Endothelial cell (in vitro differentiated cells): ENCODE measurements at places on chromosomes 5 and 9.

- no peak for DNase-seq
Observed at GRCh38 chr9:91271156-91271555, 90.6 kb downstream of the AUH start.

DNA sequence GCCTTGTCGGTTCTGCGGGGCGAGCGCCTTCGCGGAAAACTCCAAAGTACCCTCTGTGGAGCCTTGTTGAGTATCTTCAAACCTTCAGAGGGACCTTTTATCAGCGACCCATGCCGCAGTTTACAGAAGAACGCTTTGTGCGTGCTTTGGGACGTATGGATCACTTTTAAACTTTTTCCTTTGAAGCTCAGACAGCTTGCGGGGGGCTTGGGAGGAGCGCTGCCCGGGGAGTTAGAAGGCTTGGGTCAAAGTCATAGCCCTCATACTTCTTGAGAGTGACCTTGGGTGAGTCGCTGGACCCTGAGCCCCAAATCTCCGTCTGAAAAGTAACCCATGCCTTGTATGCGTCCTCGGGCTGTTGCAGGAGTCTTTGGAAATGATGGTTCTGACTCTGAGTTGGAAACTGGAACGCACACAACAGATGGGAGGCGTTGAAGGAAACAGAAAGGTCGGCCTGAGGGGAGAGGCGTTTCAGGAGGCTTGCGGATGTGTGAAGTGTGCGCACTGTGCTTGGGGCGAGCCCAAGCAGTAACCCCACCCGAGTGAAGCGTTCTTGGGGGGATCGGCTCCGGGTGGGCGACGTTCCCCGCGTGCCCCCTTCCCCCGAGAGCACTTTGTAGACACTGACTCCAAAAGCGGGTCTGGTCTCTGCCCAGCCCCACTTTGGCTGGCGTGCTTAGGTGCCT, 661 bp upstream of the SLC25A51 start:
- DNase-seq: no peak

- DNase-seq: no peak
Observed at GRCh38 chr5:116478491-116478890, 96.1 kb downstream of the SEMA6A start.

GRCh38 chr5:180806351-180807011, 3.9 kb upstream of the MGAT1 start:
- DNase-seq: no peak

DNA sequence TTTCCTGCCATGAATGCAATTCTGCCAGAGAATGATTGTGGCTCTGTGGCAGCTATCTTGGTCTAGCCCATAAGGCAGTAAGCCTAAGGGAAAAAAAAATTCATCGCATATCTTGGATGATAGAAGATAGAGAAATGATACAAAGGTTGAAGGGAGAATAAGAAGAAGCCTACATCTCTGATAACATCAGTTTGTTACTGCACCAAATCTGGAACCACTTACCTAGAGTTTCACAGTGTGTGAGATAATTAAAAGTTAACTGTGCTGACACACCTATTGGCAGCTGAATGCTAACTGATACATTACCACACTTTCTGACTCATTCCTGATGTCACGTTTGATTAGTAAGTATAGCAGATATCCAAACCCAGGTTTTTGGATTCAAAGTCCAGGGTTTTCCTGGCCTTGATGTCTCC, 91.6 kb upstream of the TAF11L2 start:
- DNase-seq: no peak

DNA sequence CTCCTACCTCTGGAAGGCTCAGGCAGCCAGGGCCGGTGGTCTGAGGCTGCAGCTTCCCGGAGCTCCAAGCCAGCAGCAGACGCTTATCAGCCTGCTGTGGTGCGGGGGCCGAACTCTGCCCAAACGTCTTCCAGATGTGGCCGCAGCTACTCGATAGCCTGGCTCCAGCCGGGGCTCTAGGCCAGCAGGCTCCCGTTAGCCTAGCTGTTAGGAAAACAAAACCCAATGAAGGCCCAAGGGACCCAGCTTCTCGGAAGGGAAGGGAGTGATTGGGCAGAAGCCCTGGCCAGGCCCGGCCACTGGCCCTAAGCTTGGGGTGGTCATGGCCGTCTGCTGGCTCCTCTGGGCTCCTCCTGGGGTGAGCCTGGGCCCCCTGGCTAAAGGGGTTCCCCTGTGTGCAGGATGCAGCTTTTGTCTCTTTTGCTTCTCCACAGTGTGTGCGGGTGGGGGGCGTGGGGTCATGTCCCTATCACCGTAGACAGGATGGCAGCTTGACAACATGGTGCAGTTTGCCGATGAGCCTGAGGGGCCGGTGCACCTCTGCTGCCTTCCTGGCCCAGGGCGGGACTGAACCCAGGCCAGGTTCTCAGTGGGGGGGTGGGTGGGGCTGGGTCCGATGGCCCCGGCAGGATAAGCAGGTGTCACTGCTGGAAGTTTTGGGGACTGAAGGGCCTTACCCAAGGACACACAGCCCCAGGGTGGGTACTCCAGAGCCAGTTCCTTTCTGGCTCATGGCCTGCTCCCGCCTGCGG, 18.7 kb downstream of the MYMK start:
- no peak for DNase-seq

DNA sequence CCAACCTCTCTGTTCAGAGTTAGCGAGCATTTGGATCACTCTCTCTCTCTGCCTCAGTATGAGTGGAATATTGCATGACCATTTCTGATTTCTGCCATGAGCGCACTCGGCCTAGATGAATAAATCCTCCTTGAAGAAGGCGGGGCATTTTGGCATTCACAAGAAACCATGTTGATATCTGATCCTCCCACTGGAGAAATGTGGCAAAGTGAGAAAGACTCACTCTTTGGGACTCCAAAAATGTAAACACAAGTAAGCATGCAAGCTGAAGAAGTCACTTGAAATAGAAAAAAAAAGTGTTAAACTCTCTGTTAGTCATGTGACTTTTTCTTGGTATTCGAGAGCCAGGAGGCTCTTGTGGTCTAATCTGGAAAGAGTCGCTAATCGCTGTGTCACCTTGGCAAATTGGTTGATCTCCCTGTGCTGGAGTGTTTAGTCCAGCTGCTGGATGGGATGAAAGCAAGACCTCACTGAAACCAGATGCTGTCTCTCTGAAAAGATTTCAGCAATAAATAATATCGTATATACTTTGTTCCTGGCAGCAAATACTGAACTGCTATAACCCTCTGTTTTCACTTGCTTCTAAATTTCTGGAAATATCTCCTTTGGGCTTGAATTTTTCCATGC, 95.5 kb downstream of the GHR start:
- DNase-seq: no peak

GRCh38 chr5:90747175-90747574, 188.6 kb downstream of the ADGRV1 start:
- DNase-seq: no peak

- no peak for DNase-seq
Observed at GRCh38 chr5:163387589-163388343, 49.6 kb upstream of the CCNG1 start.

- no peak for DNase-seq
Observed at GRCh38 chr9:121876255-121876654, 216.9 kb downstream of the TTLL11 start.
